ENCODE measurements at places on chromosomes 2 and 18. TPM values are rescaled to one million over a fixed set of nuclear protein-coding genes. Genes with fewer than 3 reads are reported as not detected.

Gene ZNF892
- 4.4 TPM for total RNA-seq

Gene CYTIP
- total RNA-seq: not detected

Gene NEU2
- not detected for total RNA-seq

Gene ACVR1C
- total RNA-seq: not detected

Gene MARCHF4
- under 0.01 TPM for total RNA-seq

Gene ASAP2
- total RNA-seq: 59.0 TPM

Gene TACR1
- total RNA-seq: not detected

Gene CGREF1
- total RNA-seq: 14.3 TPM

Gene TBR1
- total RNA-seq: under 0.01 TPM

Gene ERMN
- total RNA-seq: not detected

Gene C1QL2
- not detected for total RNA-seq

Gene EML6
- 4.1 TPM for total RNA-seq

Gene MROH2A
- total RNA-seq: not detected

Gene SLC30A3
- total RNA-seq: not detected

Gene COX5B
- 373 TPM for total RNA-seq

Gene OSBPL1A
- total RNA-seq: 46.1 TPM

All from subcutaneous preadipocyte (primary cell).